ENCODE measurements at places on chromosomes 5 and 9. TPM values are rescaled to one million over a fixed set of nuclear protein-coding genes. Genes with fewer than 3 reads are reported as not detected.

GRCh38 chr5:1320436-1321344, 24.2 kb downstream of the CLPTM1L start:
- no peak for DNase-seq
- peaks cover 10% of the 10 kb centered on the region for H3K4me1 ChIP-seq
- H3K36me3 ChIP-seq, result peaks cover 30% of the 10 kb centered on the region
- no peak overlapping the region for H3K4me3 ChIP-seq
- H3K27ac ChIP-seq, result no peak overlapping the region
- H3K27me3 ChIP-seq, result no peaks in the 10 kb centered on the region

- H3K4me3 ChIP-seq, result no peak overlapping the region
- H3K36me3 ChIP-seq, result no peaks in the 10 kb centered on the region
- H3K27me3 ChIP-seq, result no peaks in the 10 kb centered on the region
- H3K27ac ChIP-seq, result no peak overlapping the region
These were observed 24.4 kb upstream of the C5orf46 start for GRCh38 chr5:147930769-147931168.

- no peaks in the 10 kb centered on the region for H3K4me1 ChIP-seq
- H3K4me3 ChIP-seq, result no peak overlapping the region
- DNase-seq, result no peak
- H3K36me3 ChIP-seq, result no peaks in the 10 kb centered on the region
These were observed 374.8 kb downstream of the NFIB start for GRCh38 chr9:13939134-13939533.

DNA sequence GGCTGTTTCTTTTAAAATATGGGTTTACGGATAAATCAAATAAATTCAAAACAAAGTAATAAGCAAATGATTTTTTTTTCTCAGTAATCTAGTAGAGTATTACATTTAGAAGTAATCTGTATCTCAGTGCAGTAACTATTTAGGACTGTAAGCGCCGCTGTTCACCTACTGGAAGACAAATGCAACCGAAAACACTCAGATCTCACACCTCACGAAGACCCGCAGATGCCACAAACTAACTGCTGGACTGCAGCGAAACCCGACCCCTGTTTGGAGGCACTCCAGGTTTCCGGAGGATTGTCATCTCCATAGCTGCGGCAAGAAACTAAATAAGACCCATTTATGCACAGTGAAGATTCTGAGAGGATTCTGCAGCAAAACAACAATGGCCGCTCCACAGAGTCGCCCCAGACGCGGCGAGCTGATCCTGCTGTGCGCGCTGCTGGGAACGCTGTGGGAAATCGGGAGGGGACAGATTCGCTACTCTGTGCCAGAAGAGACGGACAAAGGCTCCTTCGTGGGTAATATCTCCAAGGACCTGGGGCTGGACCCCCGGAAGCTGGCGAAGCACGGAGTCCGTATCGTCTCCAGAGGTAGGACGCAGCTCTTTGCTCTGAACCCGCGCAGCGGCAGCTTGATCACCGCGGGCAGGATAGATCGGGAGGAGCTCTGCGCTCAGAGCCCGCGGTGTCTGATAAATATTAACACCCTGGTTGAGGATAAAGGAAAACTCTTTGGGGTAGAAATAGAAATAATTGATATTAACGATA, at the start of gene PCDHGA8:
Gene PCDHGA8 (plus strand): TSS at position 205 of the 770 bp plus-strand sequence. CDS start 181 bp downstream, at position 386.
- H3K27me3 ChIP-seq, result no peaks in the 10 kb centered on the region
- H3K36me3 ChIP-seq, result no peaks in the 10 kb centered on the region
- H3K4me3 ChIP-seq, result no peak within 1 kb of the TSS
- H3K4me1 ChIP-seq, result no peaks in the 10 kb centered on the region
- H3K27ac ChIP-seq, result no peak within 1 kb of the TSS

DNA sequence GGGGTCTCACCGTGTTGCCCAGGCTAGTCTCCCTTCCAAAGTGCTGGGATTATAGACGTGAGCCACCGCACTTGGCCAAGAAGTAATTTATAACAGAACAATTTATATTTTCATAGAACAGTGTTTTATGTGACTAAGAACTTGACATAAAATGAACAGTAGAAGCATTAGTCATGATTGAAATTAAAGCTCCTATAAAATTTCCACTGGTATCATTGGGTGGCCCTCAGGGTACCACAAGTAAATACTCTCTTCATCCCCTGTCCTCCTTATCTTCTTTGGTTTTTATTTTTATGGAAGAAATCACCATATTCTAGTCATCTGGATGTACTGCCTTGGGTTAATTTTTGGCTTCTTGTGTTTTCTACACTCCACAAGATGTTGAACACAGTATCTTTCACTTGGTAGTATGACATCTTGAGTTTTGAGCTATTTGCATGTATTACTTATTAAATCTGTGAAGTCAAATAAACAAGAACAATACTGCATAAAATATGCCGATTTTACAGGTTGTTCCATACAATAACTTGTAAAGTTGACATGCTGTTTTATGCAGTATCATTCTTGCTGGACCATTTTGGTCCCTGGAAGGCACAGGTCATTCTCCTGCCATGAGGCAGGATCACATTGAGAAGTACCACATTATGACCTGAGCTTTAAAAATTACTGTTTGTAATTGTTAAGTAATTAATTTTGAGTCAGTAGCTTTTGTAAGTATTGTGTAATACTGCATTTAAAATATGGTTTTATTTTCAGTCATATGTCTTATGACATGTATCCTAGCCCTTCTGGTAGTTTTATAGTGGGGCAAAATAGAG, 24.4 kb downstream of the LMNB1 start:
- no peaks in the 10 kb centered on the region for H3K36me3 ChIP-seq
- no peaks in the 10 kb centered on the region for H3K27me3 ChIP-seq
- H3K4me1 ChIP-seq, result no peaks in the 10 kb centered on the region
- DNase-seq, result no peak
- no peak overlapping the region for H3K27ac ChIP-seq

GCNT1 gene
- 4.3 TPM for total RNA-seq

SAP30L gene
- 11.1 TPM for total RNA-seq

FUBP3 gene
- 39.0 TPM for total RNA-seq
